ELF-1 (cell line): ENCODE measurements at places on chromosomes 7 and 10.

DNA sequence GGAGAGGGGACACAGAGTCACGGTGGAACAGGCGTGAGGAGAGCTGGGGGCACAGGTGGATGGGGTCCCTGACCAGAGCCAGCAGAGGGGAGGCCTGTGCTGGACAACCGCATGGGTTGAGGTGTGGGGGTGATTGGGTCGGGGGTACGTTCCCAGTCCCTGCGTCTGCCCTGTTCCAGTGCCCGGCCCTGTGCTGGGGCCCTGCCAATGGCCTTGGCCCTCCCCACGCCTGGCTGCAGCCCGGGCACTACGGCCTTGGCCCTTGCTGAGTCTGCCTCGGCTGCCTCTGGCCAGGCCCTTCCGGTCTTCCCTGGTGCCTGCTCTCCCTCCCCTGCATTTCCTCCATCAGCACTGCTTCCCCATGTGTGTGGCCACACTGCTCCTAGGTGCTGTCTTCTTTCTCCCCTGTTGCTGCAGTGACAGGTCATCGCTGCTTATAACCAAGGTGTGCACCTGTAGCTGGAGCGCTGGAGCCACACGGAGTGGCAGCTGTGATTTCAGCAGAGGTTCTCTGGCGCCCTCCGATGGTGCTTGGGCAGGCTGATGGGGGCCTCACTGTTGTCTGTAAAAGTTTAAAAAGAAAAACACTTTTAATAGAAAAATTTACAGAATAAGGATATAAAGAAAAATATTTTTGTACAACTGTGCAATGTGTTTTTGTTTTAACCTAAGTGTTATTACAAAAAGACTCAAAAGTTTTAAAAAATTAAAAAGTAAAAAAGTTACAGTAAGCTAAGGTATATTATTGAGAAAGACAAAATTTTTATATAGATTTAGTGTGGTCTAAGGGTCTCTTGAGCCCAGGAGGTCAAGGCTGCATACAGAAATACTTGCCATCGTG lies 45.2 kb upstream of the BHLHA15 start:
- DNase-seq: peak; percentile 49

- no peak for DNase-seq
Observed at GRCh38 chr7:128171-129080, 63.9 kb upstream of the FAM20C start.

DNA sequence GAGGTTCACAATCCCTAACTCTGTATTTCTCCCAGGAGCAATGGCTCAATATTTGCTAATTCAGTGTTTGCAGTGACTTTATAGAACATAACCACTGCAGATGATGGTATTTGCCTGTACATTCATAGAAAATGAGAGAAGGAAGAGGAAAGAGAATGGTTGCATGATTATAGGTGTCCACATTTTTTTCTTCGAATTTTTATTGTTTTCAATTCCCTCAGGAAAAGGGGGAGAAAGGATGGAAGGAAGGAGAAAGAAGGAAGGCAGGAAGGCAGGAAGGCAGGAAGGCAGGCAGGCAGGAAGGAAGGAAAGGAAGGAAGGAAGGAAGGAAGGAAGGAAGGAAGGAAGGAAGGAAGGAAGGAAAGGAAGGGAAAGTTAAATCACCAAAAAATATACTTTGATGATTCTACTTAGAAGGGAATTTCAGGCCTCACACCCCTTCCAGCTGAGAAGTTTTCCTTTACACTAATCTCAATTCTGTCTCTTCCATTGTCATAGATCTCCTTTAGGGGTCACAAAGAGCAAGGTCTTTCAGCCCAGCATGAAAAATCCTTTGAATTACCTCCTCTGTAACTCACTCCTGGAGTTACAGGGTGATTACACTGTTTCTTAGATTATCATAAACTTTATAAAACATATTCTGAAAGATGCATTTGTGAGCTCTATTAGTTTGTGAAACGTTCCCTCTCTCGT lies 118.8 kb upstream of the INHBA start:
- no peak for DNase-seq

DNA sequence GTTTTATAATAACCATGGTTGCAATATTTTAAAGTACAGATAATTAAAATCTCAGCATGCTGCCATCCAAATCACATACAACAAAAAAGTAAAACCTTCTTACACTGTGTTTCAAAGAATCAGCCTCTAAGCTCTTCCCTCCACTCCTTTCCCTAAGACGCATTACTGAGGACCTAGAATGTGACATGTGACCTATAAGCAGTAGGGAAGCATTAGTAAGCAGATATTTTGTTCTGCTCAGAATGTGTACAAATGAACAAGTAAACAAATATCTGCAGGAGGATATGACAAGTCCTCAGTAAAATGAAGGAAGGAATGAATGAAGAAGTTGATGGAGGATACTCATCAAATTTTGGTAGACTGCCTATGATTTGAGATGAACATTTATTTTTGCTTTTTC lies 49.1 kb downstream of the RAB11FIP2 start:
- no peak for DNase-seq

GRCh38 chr7:147196481-147196880 lies 1079.9 kb downstream of the CNTNAP2 start:
- DNase-seq: no peak

DNA sequence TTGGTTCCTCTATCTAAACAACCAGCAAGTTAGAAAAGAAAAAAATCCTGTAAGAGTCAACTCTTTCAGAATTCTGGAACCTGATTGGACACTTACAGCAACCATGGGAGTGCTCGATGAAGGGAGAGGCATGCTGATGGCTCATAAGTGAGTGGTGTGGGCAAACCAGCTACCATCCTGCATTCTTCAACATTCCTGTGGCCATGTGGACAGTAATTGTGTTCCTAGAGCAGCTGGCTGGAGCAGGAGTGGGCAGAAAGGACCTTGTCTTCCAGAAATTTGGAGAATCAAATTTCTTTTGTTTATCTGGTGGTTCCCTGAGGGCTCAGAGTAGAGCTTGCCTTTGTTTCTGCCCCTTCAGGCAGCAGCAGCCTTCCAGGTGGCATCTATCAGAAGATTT lies 22.5 kb upstream of the MYL7 start:
- DNase-seq: peak; percentile 69

DNA sequence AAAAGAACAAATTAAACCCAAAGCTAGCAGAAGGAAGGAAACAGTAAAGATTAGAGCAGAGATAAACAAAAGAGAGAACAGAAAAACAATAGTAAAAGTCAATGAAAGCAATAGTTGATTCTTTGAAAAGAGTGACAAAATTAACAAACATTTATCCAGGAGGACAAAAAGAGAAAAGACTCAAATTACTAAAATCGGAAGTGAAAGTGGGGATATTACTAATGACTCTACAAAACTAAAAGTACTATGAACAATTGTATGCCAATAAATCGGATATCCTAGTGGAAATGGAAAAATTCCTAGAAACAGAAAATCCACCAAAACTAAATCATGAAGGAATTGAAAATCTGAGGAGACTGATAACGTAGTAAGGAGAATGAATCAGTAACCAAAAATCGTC lies 96.3 kb downstream of the SNX13 start:
- DNase-seq: no peak

GRCh38 chr10:49150426-49150825 lies 16.6 kb upstream of the FAM170B start:
- no peak for DNase-seq

GRCh38 chr7:125572414-125572813 lies 642.8 kb upstream of the POT1 start:
- DNase-seq: no peak

- peak; percentile 39 for DNase-seq
Observed at GRCh38 chr10:4359003-4359402, 467.0 kb upstream of the AKR1E2 start.

GRCh38 chr10:18368682-18369081 lies 228.5 kb downstream of the CACNB2 start:
- DNase-seq: no peak

DNA sequence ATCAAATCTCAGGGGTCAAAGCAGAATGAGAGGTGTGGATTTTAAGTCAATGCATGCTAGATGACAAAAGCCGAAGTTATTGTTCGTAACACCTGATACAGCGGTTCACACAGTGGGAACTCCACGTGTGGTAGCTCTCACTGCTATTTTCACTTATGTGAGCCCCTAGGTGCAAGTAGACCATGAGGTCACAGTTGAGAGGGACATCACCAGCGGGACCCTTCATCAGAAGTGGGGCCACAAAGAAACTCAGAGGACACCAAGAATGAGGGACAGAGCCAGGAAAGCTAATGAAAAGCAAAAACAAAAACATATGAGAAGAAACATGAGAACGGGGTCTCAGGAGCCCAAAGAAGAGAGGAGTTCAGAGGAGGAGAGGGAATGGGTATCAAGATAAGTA lies 63.5 kb downstream of the ADAM12 start:
- no peak for DNase-seq

DNA sequence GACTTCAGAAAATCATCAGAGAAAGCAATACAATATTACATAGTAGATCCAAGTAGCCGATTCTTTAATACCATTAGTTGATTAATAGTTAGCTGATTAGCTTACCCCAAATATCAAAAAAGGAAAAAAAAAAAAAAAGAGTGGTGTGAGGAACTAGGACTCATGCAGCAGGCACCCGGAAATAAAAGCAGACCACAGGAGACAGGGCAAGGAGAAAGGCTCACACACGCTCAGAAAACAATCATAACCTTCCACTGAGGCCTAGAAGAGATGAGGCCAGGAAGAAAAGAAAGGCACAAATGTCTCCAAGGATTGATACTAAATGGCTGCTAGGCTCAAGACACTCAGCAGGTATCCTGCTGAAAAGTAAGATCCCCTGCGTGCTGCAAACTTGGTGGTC lies 25.9 kb downstream of the TRDMT1 start:
- DNase-seq: no peak

GRCh38 chr7:134892963-134893362 lies 93.3 kb upstream of the AGBL3 start:
- DNase-seq: no peak

DNA sequence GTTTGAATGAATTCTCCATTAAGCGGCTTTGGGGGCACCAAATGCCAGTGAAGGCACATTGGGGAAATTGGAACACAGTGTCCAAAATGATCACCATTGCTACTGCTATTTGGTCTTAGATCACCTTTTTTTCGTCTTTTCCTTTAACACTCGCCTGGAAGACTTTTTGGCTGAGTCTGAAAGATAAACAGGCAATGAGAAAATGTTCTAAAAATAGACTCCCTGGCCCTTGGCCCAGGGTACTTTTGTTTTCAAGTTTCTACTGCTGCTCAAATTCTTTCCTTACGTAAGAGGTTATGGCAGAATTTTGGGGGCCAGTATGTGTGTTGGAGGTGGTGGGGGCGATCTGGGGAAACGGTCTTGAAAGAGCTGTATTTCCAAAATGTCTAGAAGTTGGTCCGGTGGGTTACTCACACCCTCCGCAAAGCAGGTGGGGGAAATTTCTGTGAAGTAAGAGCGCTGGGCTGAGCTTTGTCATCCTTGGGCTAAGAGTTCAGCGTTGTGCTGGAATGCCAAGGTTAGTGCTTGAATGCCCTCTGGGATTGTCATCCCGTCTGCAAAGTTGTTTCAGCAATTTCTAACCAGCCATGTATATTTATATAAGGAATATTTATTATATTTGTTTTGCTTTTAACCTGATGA lies 1.3 kb upstream of the ITPRIP start:
- DNase-seq: no peak

GRCh38 chr10:109451879-109452278 lies 471.4 kb downstream of the XPNPEP1 start:
- DNase-seq: no peak

DNA sequence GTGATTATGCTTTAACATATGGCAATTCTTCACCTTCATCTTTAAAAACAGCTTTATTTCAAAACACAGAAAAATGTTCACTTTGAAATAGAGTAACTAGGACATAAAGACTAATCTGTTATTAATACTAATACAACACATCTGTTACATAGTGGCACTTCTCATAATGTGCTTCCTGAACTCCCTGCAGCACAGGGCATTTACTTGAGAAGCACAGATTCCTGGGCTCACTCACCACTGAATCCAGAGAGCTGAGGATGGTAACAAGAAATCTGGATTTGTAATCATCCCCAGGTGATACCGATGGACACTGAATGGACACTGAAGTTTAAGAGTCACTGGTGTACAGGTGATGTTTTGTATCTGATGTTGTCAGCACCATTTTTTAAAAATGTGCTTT lies 96.1 kb downstream of the COL28A1 start:
- no peak for DNase-seq

GRCh38 chr7:31186202-31186601 lies 134.1 kb downstream of the ADCYAP1R1 start:
- peak; percentile 13 for DNase-seq

DNA sequence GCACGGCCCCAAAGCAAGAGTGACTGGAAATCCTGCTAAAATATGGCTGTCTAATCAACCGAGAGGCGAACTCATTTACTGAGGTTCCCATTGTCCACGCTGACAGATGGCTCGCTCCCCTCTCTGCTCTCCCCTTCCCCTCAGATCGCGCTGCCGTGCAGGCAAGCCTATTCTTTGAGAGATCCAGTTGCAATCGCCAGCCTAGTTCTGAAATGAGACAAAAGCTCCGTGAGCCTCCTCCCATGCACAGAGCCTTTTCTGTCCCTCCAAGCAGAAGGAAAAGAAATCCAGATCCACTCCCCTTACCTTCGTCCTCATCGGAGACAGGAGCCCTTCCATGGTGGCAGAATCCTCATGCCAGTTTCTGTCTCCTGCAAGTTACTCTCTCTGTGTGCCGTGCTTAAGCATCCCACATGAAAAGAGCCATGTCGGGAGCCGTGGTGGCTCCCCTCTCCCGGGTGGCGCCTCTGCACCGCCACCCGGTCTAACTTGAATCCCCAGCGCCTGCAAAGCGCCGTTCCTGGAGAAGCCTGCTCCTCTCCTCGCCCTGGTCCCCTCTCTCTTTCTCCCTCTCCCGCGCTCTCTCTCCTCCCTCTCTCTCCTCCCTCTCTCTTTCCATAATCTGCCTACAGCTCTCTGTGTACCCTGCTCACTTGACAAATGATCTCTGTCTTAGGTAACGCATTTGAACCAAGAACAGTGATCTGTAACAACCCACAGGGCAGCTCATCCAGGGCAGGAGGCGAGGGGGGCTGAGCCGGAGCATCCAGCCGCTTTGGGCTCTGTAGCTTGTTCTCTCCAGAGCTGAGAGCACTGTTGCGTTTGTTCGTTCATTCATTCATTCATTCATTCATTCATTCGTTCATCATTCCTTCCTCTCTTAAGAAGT lies 156.8 kb downstream of the FRMD4A start:
- DNase-seq: peak; percentile 56

DNA sequence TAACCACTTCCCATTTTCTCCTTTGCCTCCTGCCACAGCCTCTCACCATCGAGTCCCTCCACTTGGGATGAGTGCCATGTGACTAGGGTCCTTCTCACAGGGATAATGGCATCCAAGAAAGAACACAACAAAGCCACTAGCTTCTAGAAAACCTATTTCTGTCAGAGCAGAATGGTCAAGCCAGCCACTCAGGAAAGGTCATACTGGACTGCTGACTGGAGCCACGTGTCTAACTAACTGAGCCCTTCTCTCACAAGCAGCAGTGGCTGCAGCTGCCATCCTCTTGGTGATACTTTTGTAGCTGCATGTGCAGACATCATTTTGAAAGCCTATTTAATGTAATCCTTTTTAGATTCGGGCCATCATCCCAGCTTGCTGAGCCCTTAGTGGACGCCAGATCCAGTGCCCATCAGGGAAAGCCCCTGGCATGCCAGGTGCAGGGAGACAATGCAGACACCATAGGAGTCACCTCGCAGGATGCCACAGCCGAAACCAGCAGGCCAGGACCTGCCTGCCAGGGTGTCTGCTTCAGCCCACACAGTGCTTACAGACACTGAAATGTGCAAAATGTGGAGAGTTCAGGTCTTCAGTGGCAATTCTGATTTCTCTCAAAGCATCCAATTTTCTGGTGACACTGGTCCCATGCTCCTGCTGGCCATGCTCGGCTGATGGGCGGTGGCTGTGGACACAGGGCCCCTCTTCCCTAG lies 98.3 kb upstream of the DDC start:
- DNase-seq: no peak

- DNase-seq: no peak
Observed at GRCh38 chr7:112176241-112176640, 30.0 kb downstream of the DOCK4 start.
